ENCODE measurements at places on chromosomes 3 and 15.
A peak's percentile ranks its signal among the peaks of the same experiment; 100 is the strongest.

DNA sequence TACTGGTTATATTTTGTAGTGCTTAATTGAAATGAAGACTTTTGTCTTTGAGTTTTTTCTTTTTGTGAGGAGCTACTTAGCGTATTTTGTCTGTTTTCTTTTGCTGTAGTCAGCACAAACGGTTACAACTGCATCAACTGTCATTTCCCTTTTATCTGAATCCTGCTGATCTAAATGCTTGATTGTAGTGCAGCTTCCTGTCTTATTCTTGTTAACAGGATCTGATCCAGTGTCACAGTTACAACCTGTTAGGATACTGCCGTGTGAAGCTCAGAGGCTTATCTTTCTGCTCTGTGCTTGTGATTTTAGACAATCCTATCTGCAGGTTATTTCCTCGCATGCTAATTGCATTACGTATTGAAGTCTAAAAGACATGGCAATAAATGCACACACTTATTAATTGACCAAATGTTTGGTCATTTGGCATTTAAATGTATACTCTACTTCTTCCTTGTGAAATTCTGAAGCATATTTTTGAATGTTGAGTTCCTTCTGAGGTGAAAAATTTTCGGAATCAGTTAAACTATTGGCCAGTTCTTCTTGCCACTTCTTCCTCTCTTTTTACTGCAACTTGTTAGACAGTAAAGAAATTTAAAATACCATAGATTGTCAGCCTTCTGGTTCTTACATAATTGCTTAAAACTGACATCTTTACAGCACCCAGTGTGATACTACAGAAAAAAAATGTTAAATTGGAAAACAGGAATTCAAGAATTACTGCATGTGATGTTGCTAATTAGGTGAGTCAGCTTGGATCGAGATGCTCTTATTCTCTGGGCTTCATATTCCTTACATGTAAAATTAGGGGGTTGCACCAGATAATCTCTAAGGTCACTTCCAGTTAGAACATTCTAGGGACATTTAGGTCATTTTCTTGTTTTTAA, 168.2 kb downstream of the MBNL1 start:
- DNase-seq: no peak

GRCh38 chr3:93867425-93867824, 106.3 kb downstream of the PROS1 start:
- DNase-seq: no peak

- no peak for DNase-seq
Observed at GRCh38 chr15:55401786-55402246, 6.3 kb downstream of the CCPG1 start.

- no peak for DNase-seq
Observed at GRCh38 chr15:83694536-83694935, 40.6 kb downstream of the ADAMTSL3 start.

- DNase-seq: no peak
Observed at GRCh38 chr3:52086976-52087663, 30.7 kb upstream of the DUSP7 start.

DNA sequence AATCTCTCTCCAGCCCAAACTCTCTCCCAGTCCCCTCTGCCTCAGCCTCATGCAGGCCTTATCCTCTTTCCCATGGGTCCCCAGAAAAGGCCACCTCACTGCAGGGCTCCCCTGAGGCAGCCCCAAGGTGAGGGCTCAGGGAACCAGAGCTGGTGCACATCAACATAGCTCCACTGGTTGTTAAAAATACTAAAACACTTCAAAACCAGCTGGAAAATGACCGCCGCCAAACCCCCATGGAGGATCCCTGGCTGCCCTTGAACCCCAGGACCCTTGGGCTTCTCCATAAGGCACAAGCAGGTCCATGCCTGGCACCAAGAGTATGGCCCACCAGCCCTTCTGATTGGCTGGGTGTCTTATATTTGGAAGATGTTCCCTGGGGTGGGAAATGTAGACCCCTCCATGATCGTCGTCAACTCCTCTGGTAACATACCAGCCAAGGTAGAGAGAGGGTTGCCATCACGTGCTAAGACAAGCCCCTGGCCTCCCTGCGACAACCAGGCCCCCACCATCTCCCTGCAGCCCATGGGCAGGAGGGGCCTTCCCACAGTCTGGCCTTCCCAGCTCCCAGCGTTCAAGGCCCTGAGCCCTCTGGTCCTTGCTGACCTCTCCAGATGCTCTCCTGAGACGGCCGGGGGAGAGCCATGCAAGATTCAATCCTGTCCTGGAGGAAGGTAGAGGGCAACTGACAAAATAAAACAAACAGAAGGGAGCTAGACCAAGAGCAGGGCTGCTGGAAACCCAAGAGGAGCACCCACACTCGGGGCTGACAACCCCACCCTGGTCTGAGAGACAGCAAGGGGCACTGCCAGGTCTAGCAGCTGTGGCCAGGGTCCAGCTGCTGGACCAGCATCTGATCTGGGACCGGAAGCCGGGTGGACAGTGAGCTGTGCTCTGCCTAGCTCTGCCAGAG, 132.1 kb upstream of the PRR20G start:
- DNase-seq: no peak

DNA sequence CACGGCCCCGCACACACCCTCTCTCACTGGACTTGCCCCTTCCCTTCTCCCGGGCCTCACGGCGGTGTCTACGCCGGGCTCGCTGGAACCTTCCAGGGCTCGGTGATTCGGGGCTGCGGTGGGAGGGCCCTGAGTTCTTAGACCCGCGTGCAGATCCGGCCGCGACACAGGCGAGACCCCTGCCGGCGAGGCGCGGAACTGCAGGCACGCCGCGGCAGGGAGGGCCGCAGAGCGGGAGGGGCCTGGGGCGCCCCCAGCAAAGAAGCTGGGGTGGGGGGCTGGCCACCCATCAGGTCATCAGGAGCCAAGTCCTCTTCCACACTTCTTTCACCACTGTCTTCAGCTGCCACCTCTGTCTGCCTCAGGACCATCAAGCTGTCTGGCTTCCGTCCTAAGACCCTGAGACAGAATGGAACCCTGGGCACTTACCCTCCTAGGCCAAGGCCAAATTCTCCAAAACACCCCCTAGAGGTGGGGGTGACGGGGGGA, 164.5 kb downstream of the XXYLT1 start:
- no peak for DNase-seq

GRCh38 chr15:25761971-25762662, 101.0 kb downstream of the ATP10A start:
- no peak for DNase-seq

GRCh38 chr3:56421205-56421604, 47.1 kb downstream of the ERC2 start:
- DNase-seq: peak; percentile 10

DNA sequence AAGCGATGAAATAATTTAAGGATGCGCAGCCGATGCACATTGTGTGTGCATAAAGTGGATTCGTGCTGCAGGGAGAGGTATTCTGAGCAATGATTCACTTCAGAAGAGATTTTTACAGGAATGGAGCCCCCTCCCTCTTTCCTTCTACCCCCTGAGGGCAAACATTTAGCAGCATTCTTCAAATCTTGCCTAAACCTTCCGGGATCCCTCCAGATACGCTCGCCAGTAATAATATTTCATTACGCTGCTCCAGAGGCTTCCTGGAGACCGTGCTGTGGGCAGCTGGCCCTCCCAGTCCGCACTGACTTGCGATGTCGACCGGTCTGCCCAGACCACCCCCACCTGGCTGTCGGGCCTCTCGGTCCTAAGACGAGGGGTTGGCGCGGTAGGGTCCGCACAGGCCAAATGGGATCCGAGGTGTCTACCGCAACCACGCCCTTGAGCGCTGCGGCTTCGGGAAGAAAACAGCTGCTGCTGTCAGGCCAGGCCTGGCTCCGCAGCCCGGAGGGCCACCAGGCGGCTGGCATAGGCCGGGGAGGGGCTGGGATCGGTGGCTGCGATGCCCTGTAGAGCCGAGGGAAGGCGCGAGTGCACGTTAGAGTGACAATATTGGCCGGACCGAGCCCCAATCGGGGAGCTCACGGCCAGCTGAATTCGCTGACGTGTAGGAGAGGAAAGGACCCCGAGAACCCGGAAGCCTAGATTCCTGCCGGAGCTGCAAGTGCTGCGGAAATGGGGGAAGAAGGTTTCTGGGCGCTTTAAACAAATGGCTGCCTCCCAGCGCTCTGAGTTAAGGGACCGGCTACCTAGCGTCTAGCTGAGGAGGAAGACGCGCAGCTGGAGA, 14.3 kb downstream of the ZIC4 start:
- DNase-seq: no peak

GRCh38 chr3:28922376-28922775, 358.5 kb upstream of the RBMS3 start:
- DNase-seq: no peak

DNA sequence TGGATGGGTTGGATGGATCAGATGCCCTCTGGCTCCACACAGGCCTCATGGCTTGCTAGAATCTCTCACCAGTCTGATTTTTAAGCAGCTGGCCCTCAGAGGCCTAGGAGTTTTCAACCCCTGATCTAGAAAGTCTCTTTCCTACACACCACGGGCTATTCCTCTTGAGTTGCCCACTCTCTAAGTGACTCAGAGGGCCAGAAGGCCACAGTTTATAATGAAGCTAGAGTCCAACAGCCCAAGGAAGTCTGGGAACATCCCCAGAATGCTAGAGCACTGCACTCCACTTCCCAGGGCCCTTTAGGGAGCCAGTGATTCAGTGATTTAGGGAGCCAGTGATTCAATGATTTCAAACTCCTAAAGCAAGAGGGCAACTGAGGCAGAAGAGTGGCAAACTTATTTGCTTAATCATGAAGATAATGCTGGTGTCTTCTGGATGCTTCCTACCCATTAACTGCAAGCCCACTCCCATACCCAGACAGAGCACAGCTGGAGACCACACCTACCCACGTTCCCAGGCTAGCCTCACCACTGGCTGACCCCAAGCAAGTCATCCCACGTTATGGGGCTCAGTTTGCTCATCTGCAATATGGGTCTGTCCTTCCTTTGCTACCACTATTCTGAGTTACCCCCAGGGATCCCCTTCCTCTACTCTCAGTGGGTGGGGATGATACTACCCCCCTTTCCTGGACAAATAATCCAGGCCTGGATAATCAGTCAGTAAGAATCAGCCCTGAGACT, 36.7 kb downstream of the ABTB1 start:
- no peak for DNase-seq

GRCh38 chr3:26960382-26960781, 337.8 kb downstream of the LRRC3B start:
- DNase-seq: no peak

- DNase-seq: no peak
Observed at GRCh38 chr3:69433969-69434325, 48.1 kb upstream of the FRMD4B start.

DNA sequence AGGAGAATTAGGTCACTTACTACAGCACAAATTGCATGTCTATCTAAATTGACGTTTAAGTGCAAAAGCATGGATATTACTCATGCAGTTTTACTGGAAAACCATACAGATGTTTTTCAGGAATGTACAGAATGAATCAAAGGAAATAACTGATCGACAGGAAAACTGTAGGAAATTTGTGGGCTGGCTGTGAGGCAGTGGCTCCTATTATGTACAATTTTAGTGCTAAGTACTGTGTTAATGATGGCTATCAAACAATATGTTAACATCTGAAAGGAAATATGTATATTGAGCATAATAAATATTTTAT, 6.9 kb downstream of the NUDT16 start:
- no peak for DNase-seq

- DNase-seq: no peak
Observed at GRCh38 chr3:190810957-190811356, 51.5 kb downstream of the GMNC start.

DNA sequence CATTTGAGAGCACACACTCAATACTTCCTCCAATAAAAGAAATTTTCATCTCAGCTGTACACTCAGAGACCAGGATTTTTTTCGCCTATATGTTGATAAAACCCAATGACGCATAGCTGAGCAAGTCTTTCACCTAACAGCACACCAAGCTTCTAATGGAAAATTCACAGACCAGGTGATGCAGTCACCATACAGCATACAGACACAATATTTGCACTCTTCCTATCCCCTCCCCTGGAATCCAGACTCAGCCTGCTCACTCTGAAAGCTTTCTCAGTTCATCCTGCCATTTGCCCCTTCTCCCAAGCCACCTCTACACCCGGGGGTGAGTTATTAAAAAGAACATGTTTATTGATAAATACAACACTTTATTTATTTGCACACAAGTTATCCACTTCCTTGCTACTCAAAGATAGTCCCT, 1.7 kb downstream of the TBC1D5 start:
- no peak for DNase-seq

DNA sequence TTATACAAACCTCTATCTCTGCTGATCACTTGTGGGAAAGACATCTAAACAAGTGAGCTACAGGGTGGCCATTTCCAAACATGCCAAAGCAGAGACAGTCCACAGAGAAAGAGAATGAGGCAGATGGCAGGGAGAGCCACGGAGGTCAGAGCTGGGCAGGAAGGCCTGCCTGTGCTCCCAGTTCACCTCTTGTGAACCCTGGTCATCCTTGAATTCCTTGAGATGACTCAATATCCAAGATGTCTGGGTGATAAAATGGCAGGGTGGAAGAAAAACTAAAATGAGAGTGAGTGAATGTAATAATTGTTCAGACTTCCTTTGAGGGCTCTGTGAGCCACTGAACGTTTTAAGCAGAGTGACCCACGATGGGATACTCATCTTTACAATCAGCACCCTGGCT, 104.8 kb downstream of the PLCH1 start:
- no peak for DNase-seq

DNA sequence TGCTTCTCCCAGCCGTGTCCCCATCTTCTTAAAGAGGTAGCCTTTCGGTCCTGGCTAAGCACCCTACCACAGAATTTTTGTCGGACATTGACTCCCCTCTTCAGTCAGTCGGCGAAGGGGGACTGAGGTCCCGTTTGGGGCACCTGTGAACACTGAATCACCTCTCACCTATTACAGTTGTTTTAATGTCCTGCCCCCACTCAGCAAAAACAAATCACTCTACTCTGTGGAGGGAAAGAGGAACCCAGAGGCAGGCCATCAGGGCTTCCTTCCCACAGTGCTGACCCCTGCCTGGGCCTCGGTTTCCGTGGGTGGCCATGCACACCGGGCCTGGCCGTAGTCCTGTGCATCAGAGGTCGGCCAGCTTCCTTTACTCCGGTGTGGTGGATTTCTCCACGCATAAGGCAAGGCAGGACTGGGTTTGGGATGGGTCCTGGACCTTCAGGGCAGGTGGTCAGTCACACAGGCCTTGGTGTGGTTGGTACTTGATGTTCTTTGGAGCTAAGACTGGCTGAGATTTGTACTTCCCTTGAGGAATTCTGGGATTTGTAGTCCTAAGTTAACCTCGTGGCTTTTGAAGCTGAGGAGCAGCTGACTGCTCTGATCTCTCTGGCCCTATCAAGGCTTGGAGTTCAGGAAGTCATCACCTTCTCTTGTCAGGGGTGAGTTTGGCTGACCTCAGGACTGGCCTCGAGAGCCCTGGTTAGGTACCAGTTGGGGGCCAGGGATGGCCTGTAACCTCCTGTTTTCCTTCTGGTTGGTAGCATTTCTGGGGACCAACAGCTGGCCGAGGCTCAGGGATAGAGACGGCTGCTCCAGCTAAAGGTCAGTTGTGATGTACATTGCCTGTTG, 627 bp upstream of the FAM131A start:
- no peak for DNase-seq

DNA sequence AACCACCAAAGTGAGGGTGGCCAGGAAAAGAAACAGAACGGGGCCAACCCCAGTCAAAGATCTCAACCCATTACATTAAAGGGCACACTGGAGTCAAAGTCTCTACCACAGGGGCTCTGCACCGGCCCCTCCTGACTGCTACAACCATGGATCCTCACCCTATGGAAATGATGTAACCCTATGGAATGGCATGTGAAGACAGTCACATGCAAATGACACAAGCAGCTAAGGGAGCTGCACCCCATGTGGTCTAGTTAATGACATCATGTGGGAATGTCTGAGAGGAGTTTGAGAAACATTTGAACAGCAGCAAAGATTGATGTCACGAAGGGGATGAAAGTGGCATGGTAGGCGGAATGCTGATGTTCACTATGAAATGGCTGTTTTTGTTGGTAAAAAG, 298.2 kb upstream of the SLCO3A1 start:
- no peak for DNase-seq

All from kidney epithelial cell (primary cell).